ENCODE measurements at places on chromosomes 2 and 18. TPM values are rescaled to one million over a fixed set of nuclear protein-coding genes. Genes with fewer than 3 reads are reported as not detected.

Gene AGFG1
- polyA plus RNA-seq, result 118 TPM

Gene TMEFF2
- polyA plus RNA-seq, result 0.18 TPM

DNA sequence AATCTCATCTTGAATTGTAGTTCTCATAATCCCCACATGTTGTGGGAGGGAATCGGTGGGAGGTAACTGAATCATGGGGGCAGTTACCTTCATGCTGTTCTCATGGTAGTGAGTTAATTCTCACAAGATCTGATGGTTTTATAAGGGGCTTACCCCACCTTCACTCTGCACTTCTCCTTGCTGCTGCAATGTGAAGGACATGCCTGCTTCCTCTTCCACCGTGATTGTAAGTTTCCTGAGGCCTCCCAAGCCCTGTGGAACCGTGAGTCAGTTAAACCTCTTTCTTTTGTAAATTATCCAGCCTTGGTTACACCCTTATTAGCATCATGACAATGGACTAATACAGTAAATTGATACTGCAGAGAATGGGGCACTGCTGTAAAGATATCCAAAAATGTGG lies 57.9 kb downstream of the SCN7A start:
- H3K4me3 ChIP-seq, result no peak overlapping the region
- no peaks in the 10 kb centered on the region for H3K27me3 ChIP-seq
- peaks cover 5% of the 10 kb centered on the region for H3K4me1 ChIP-seq
- no peaks in the 10 kb centered on the region for H3K36me3 ChIP-seq
- no peak for DNase-seq

GRCh38 chr18:44450226-44450625 lies 230.5 kb upstream of the SETBP1 start:
- no peak for DNase-seq
- H3K36me3 ChIP-seq, result no peaks in the 10 kb centered on the region
- no peak overlapping the region for H3K4me3 ChIP-seq

DNA sequence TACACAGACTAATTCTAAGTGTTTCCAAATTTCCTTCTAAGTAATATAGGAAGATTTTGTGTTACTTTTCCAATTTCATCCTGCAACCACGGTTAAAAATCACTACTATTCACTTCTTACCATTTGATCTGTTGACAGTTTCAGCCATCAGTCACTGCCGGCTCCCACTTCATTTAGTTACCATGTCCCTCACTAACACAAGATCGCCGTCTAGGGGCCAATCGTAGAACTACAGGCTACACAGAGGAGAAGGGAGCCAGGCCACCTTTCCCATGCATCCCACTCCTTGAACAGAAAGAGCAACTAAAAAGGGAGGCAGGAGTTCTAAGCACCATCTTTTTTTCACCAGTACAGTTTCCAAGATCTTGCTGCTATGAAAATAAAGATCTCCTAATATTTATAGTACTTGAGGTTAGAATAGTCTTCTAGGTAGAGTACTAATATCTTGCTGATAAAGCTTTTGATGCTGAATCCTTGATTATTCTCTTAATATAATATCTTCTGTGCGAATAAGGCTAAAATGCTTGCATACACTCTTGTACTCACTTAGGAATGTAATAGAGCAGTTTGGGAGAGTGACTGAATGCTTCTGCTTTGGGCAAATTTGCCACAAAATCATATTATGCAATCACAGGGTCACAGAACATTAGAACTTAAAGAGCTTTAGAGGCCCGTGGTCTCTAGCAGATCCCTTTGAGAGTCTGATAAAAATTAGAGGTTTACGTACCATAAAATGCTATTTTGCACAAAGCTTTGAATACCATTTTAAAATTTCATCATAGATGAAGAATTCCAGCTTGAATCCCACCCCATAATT lies 39.5 kb upstream of the CYP1B1 start:
- H3K4me1 ChIP-seq, result no peaks in the 10 kb centered on the region
- H3K27ac ChIP-seq, result no peak overlapping the region
- no peaks in the 10 kb centered on the region for H3K36me3 ChIP-seq
- DNase-seq, result peak; percentile 73

DNA sequence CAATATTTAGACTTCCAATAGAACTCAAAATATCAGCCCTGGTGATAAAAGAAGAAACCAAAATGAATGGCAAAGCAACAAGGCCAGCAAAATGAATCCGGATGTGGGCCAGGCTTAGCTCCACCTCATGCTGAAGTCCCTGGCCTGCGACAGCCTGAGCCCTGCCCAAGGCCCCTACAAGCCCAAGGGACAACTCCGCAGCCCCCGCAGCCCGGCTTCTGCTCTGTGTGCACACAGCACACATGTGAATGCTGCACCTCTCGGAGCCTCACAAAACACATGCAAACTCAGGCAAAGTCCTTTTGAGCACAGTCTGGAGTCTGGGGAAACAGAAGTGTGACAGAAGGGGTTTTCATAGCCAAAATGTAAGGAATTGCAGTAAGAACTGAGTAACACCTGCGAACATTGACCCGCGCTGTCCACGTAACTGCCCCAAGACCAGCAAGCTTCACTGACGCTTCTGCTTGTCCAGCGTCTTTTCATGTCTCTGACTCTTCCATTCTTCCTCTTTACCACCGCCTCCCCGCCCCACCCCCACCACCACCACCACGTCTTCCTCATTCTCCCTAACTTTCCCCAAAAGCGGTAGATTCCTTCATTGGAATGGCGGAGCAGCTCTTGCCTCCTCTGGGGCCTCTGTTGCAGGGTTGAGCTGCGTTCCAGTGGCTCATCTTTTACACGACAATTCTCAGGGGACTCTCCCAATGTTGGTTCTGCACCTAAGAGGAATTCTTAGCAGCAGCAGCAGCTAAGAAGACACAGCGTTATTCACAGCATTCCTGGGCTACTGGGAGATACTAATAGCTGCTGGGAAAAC lies 136.4 kb upstream of the COPS8 start:
- no peak overlapping the region for H3K4me3 ChIP-seq
- no peak for DNase-seq
- no peaks in the 10 kb centered on the region for H3K36me3 ChIP-seq
- no peak overlapping the region for H3K27ac ChIP-seq
- H3K4me1 ChIP-seq, result peaks cover 11% of the 10 kb centered on the region

- H3K27ac ChIP-seq, result no peak overlapping the region
- H3K4me3 ChIP-seq, result peak overlapping the region; percentile 96
- no peak for DNase-seq
- no peaks in the 10 kb centered on the region for H3K36me3 ChIP-seq
Observed at GRCh38 chr2:202267495-202267894, 1.9 kb downstream of the NOP58 start.

- H3K27me3 ChIP-seq, result no peaks in the 10 kb centered on the region
- peak; percentile 33 for DNase-seq
- peaks cover 17% of the 10 kb centered on the region for H3K4me1 ChIP-seq
Observed at GRCh38 chr2:85549826-85550225, 10.9 kb downstream of the MAT2A start.

GRCh38 chr2:156657809-156658208 lies 221.6 kb downstream of the GPD2 start:
- H3K4me3 ChIP-seq, result no peak overlapping the region
- no peak for DNase-seq
- no peaks in the 10 kb centered on the region for H3K4me1 ChIP-seq
- no peaks in the 10 kb centered on the region for H3K27me3 ChIP-seq
- H3K36me3 ChIP-seq, result no peaks in the 10 kb centered on the region

DNA sequence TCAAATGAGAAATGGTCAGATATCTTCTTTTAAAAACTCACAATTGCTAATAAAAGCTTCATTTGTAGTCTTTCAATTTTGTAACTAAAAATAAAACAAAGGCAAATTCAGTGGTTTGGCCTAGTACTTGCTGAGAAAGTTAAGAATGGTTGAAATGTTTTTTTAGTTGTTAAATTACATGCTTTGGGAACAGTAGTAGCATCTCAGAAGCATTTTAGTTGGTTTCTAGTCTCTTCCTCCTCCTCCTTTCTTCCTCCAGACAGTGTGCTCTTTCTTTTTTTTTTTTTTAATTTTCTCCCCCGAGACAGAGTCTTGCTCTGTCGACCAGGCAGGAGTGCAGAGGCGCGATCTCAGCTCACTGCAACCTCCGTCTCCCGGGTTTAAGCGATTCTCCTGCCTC lies 9.8 kb downstream of the TRAK2 start:
- H3K36me3 ChIP-seq, result no peaks in the 10 kb centered on the region
- no peak for DNase-seq
- H3K27ac ChIP-seq, result no peak overlapping the region
- no peaks in the 10 kb centered on the region for H3K4me1 ChIP-seq
- no peak overlapping the region for H3K4me3 ChIP-seq

DNA sequence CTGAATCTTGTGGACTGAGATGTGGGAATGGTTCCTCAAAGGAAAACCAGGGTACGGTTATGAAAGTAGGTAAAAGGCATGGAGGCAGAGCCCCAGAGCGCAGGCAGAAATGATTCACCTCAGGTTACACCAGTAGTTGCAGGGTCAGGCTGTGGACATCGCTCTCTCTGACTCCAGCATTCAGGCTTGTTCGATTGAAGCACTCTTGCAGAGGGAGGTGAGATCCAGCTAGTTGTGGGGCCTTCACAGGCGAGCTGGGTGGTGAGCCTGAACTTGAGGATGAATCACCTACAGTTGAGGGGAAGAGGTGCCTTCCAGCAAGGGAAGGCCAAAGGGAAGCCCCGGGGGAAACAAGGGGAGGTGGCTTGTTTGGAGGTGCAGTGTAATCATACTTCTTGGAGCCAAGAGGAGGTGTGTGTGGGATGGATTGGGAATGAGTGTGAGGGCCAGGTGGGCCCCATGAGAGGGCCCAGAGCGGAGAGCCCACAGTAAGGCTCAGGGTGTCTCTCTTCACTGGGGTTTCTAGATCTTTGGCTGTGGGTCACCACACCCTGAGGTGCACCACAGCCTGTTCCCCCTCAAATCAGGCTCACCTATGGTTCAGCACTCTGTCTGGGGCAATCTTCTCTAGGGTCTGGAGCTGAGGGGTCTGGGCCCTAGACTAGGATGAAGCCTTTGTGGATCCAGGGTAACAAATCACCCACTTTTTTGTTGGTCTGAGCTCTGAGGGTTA lies 48.5 kb upstream of the MCFD2 start:
- no peak overlapping the region for H3K4me3 ChIP-seq
- no peaks in the 10 kb centered on the region for H3K27me3 ChIP-seq
- H3K4me1 ChIP-seq, result peaks cover 33% of the 10 kb centered on the region
- H3K36me3 ChIP-seq, result no peaks in the 10 kb centered on the region

- no peaks in the 10 kb centered on the region for H3K27me3 ChIP-seq
- H3K4me3 ChIP-seq, result no peak overlapping the region
- DNase-seq, result peak; percentile 23
- no peak overlapping the region for H3K27ac ChIP-seq
- H3K36me3 ChIP-seq, result peaks cover 9% of the 10 kb centered on the region
- H3K4me1 ChIP-seq, result no peaks in the 10 kb centered on the region
Observed at GRCh38 chr2:219073413-219074129, 12.8 kb upstream of the IHH start.

DNA sequence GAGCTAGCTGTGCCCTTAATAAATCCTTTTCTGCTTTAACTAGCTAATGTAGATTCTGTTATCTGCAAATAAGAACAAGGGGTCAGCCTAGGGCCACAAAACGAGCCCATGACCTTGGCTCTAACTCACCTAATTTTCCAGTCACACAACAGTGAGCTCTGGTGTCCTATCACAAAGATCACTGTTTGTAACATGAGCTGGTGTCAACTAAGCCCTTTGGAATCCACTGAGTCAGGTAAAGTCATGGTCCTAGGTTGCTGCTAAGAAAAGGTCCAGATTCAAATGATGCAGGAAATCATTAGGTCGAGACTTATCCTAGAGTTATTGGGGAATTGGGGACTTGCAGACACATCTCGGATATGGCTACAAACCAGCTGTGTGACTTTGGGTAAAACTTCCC lies 49.9 kb downstream of the ST8SIA5 start:
- no peak overlapping the region for H3K27ac ChIP-seq
- no peak for DNase-seq
- no peaks in the 10 kb centered on the region for H3K27me3 ChIP-seq

DNA sequence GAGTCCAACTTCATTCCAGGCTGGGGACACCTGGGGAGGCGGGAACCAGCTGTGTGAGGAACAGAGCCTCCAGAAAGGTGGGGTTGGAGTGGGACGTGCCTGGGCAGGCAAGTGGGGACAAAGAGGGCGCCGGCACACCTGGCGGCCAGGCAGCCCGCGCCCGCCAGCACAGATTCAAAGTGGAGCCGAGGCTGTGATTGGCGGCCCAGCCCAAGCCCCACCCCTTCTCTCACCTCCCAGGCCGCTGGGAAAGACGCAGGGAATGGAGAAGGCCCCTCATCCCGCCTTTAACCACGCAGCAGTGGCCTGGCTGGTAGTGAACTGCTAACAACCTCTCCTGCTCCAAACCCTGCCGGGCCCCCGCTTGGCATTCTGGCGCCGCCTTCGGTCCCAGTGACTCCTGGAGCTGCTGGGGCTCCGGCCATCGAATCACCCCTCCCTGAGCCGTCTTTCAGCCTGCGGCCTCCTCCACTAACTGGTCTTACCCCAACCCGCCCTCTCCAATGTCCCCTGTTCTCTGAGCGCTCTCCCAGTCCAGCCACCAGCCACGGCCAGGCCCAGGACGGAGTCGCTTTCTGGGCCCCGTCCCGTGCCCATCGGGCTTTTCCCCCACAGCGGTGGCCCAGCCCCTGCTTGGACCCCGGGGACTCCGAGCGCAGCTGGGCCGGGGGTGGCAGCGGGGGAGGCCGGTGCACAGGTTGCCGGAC lies 27.9 kb upstream of the PTMA start:
- H3K4me3 ChIP-seq, result peak overlapping the region; percentile 43
- DNase-seq, result no peak
- H3K27me3 ChIP-seq, result no peaks in the 10 kb centered on the region
- H3K36me3 ChIP-seq, result no peaks in the 10 kb centered on the region
- peaks cover 4% of the 10 kb centered on the region for H3K4me1 ChIP-seq
